Esophagus mucosa (tissue), 1 donor: ENCODE measurements at places on chromosomes 6 and 20. TPM values are rescaled to one million over a fixed set of nuclear protein-coding genes. Genes with fewer than 3 reads are reported as not detected.

The TRIM15 gene
- not detected for total RNA-seq

The C20orf141 gene
- total RNA-seq, result not detected

The HSP90AB1 gene
- 412 TPM for total RNA-seq

The LPA gene
- total RNA-seq, result 0.24 TPM

The PRND gene
- not detected for total RNA-seq

The HCRTR2 gene
- not detected for total RNA-seq

GRCh38 chr6:91376686-91377085 lies 789.8 kb upstream of the MAP3K7 start:
- no peak for ATAC-seq

DNA sequence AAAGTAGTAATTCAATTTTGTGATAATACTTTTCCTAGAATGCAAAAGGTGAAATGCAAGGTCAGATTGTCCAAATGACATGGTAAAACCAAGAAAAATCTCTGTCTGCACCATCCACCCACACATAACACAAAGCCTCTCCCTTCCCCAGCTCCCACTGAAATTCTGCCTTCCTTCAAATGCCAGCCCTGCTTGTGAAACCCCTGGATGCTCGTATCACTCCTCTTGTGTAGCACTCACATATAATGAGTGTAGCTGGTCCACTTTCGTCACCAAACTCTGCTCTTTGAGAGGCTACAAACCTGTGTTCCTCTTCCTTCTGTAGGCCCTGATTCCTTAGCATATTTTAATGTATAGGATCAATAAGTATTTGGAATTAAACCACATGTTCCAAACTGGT lies 123.6 kb upstream of the BEND6 start:
- ATAC-seq, result no peak

DNA sequence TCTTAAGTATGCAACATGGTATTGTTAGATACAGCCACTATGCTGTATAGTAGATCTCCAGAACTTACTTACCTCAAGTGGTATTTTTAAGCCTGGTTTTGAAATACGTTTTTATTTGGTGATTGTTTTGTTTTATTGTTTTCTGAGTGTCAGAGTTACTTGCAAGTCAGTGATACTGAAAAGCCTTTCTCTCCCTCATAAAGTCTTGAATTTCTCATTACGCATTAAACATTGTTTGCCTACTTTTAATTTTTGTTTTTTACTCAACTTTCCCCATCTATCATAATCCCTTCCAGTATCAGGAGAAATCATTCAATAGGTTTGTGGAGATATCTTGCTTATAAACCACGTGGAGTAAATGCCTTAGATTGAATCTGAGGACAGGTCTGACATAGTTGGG lies 214.9 kb downstream of the DOK5 start:
- ATAC-seq, result no peak

DNA sequence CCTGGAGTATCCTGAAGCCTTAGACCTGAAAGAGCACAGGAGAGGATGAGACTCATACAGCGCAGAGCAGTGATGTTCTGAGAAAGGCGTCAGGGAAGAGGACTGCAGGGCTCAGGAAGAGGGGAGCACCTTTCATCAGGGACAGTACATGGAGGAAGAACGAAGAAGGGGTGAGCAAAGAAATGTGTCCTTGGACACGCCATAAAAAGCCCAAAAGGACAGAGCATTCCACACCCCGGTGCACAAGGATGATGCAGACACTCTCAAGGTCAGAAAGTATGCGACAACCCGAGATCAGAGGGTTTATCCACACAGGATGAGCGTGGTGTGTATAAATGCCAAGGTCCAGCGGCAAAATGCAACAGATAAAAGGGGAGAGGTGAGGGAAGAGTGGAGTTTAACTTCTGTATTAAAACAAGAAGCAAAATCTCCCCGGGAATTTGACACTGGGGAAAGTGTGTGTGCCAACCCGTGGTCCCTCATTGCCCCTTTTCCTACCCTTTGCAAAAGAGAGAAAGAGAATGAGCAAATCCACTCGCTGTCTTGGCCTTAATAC lies 64.4 kb downstream of the SLC23A2 start:
- ATAC-seq, result no peak

DNA sequence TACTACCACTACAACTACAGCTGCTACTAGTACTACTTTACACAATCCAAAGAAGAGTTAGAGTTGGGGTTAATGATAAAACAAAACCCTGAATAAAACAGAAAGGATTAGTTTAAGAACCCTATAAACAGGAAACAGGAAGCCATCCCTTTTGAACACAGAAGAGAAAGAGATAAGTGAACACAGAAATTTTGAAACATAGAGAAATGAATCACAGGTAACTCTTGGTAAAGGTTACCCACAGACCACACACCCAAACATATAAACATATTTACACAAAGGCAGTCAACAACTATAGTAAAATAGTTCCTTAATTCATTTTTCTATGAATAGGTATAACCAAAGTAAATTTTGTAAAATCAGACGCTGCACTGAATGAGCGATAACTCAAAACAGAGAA lies 98.1 kb downstream of the RNGTT start:
- no peak for ATAC-seq

DNA sequence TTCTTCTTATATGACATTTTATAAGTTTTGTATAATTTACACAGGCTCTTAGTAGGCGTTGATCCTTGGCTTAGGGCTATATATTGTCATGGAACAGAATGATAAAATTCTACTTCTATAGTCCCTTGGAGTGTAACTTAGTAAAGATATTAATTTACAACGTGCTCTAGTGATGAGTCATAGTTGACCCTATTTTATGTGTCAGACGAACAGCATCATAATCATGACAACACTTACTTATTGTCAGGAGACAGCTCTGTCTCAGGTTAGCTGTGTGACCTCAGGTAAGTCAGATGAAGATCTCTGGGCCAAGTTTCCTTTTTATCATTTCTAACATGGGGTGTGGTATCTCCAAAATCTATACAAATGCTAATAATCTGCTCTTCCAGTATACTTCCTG lies 473.5 kb downstream of the UTRN start:
- ATAC-seq, result no peak

DNA sequence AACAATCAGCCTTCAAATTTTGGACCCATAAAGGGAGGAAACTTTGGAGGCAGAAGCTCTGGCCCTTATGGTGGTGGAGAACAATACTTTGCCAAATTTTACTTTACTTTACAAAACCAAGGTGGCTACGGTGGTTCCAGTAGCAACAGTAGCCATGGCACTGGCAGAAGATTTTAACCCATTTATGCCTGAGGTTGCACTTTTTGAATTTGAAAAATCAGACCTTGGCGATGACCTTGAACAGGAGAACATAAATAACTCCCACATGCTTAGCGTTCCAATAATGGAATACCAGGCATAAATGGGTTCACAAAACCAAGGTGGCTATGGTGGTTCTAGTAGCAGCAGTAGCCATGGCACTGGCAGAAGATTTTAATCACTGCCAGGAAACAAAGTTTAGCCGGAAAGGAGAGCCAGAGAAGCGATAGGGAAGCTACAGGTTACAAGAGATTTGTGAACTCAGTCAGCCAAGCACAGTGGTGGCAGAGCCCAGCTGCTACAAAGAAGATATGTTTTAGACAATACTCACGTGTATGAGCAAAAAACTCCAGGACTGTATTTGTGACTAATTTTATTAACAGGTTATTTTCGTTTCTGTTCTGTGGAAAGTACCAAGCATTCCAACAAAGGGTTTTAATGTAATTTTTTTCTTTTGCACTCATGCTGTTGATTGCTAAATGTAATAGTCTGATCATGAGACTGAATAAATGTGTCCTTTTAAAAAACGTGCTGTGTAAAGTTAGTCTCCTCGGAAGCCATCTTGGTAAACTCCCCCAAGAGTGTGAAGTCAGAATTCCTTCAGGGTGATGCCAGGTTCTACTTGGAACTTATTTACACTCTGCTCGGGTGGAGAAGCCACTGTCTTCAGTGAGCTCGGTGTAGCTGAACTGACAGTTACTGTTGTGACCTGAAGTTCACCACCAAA lies 6.7 kb downstream of the SFT2D1 start:
- no peak for ATAC-seq

GRCh38 chr6:46324706-46325105 lies 153.9 kb upstream of the ENPP5 start:
- no peak for ATAC-seq

DNA sequence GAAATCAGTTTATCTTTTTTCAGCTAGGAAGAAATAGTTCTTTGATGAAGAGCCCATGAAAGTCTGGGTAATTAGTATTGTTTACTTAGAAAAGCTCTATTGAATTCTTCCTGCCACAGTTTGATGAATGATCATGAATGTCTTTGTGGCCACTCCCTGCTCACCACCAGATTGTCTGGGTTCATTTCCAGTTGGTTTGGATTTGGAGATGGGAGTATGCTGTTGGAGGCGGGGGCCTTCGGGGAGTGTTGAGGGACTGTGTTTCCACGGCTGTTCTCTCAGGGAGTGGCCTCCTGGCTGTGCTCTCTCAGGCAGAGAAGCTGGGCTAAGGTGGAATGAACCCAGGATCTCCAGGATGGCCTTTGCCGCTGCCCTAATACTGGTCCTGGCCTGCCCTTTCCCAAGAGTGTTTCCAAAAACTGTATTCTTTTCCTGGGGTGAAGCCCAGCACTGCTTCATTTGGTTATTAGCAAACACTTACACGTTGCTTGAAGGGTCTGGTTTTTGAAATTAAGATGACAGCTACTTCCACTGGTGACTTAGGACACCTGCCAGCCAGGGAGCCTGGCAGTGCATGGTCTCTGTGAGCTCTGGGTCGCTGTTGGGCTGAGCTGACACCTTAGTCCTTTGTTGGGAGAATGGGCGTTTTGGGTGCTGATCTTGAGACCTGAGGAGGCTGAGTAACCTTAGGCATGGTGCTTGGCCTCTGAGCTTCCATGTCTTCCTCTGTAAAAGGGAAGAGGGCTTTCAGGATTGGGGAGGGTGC lies 23.2 kb downstream of the PRPF6 start:
- ATAC-seq, result peak; percentile 93

DNA sequence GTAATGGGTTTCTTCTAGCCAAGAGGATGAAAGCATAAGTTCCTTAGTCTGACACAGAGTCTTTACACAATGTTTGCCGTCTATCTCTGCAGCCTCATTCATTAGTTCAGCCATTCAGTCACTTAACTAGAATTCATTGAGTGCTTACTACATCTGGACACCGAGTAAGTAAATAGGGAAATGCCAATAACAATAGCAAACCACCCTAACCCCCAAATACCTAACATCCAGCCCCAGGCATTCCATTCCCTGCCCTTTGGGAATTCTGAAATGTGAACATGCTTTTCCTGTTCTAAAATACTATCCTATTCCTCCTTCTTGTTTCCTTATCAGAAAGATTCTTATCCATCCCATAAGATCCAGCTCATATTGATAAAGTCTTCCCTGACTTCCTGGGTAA lies 277.6 kb upstream of the RNF217 start:
- no peak for ATAC-seq

- ATAC-seq, result no peak
Measured at GRCh38 chr6:168641446-168641845, 200.5 kb downstream of the SMOC2 start.

DNA sequence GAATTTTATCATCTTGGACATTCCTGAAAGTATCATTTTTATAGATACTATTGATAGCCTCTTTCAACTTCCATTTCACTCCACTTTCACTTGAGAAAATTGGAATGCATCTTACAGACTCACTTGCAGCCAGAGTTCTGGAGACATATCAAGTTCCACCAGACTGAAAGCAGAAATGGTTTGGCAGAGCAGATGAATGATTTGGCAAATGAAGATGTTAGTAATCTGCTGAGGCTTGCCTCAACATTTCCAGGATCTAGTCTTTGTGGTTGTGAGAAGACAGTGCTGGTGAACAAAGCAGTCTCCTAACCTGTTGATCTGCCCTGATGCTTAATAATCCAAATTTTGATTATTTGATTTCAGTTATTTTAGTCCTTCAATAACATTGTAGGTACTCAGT lies 202.6 kb downstream of the TRDN start:
- no peak for ATAC-seq

DNA sequence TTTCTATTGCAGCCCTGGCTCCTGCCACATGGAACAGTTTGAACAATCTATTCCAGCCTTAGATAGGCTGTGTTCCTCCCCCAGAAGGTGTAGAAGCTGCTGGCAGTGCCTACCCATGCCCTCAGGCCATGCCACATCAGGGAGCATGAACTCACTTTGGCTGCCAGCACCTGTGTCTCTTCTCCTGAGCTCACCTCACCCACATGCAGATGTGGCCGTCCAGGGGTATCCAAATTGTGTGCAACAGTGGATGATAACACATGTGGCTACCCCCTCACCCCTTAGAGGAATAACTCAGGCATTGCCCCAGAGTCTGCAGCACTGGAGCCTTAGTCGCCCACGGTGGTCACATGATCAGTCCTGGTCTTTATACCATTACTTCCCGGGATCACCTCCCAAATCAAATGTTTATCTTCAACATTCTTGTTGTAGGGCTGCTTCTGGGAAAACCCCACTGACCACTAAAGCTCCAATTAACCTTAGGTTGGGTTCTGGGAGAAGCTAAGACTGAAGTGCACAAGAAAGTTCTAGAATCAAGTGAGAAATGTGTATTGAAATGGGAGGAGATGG lies 110.4 kb downstream of the BANF2 start:
- no peak for ATAC-seq

GRCh38 chr6:53627391-53628218 lies 38.0 kb downstream of the KLHL31 start:
- ATAC-seq, result peak; percentile 50

DNA sequence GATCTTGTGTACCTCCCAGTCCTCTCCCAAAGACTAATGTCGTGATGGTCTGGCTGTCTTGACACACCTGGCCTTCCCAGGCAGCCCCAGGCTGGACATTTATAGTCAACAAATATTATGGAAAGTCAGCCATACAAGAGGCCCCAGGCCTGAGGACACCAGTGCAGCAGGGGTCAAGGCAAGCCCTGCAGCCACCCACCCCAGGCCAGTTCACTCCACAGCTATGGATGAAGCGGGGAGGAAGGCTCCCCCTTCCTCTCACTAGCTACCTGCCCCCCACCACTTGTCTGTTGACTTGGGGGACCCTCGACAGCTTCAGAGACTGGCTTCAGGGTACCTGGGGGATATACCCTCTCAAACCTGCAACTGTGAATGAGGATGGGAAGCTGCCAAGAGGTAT lies 132.1 kb downstream of the MRPL14 start:
- no peak for ATAC-seq

- peak; percentile 98 for ATAC-seq
Measured at GRCh38 chr6:117674991-117675657, at the start of gene NUS1. Gene NUS1 (plus strand): TSS chr6:117675469. CDS start chr6:117675671, 202 bp downstream.

- ATAC-seq, result peak; percentile 90
Measured at GRCh38 chr6:7050872-7051779, 56.6 kb upstream of the RREB1 start.

- ATAC-seq, result peak; percentile 76
Measured at GRCh38 chr20:50663095-50663821, 28.1 kb downstream of the RIPOR3 start.

DNA sequence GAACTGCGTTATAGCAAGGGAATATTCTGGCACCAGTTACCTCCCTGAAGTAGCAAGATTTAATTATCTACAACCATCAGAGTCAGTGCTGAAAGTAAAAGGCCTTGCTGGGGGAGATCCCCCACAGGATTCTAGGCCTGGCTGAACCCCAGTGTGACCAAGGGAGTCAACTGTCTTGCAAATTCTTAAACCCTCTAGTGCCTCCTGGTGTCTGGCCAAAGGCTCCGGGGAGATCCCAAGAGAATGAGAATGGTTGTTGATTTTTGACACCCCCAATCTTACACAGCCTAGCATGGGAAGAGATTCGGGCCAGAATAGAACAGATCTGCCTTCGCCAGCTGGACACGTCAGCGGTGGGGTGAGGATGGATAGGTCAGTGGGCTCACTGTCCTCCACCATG lies 179.4 kb downstream of the ERMARD start:
- ATAC-seq, result no peak
